ENCODE measurements at places on chromosomes 1 and 21. TPM values are rescaled to one million over a fixed set of nuclear protein-coding genes. Genes with fewer than 3 reads are reported as not detected.

CFHR1 gene
- total RNA-seq = not detected

PRELP gene
- 4.3 TPM for total RNA-seq

UBL4B gene
- not detected for total RNA-seq

C1QA gene
- total RNA-seq = not detected

CGN gene
- not detected for total RNA-seq

PPIAL4G gene
- not detected for total RNA-seq

HSF2BP gene
- 1.6 TPM for total RNA-seq

HES3 gene
- total RNA-seq = not detected

CFHR4 gene
- total RNA-seq = not detected

FCRL5 gene
- total RNA-seq = not detected

FAM131C gene
- 0.50 TPM for total RNA-seq

DTL gene
- total RNA-seq = 1.3 TPM

MIXL1 gene
- not detected for total RNA-seq

KCTD3 gene
- 83.0 TPM for total RNA-seq

NHLH1 gene
- total RNA-seq = not detected

BEST4 gene
- 0.33 TPM for total RNA-seq

OR2T29 gene
- total RNA-seq = not detected

PTGER3 gene
- total RNA-seq = 3.9 TPM

HPCAL4 gene
- total RNA-seq = not detected

WNT2B gene
- total RNA-seq = 3.2 TPM

LHX8 gene
- under 0.01 TPM for total RNA-seq

RGS8 gene
- total RNA-seq = under 0.01 TPM

GSTM5 gene
- 6.4 TPM for total RNA-seq

C1orf53 gene
- 2.2 TPM for total RNA-seq

All from smooth muscle cell of trachea (primary cell).